ENCODE measurements at places on chromosomes 7 and 10. TPM values are rescaled to one million over a fixed set of nuclear protein-coding genes. Genes with fewer than 3 reads are reported as not detected.

COL17A1 gene
- 0.23 TPM for total RNA-seq

UNC5B gene
- total RNA-seq: 35.2 TPM

GNB2 gene
- 244 TPM for total RNA-seq

AGAP5 gene
- total RNA-seq: 1.5 TPM

VSIR gene
- total RNA-seq: 82.9 TPM
